Brain (organoid and tissue), 16 donors: ENCODE measurements at places on chromosomes 7 and 10.

- DNase-seq, result no peak
Measured at GRCh38 chr10:73908853-73909539, 1.9 kb upstream of the PLAU start.

GRCh38 chr10:4512671-4513240, 313.3 kb upstream of the AKR1E2 start:
- no peak for DNase-seq

GRCh38 chr10:7942859-7943258, 111.6 kb upstream of the GATA3 start:
- DNase-seq, result no peak

GRCh38 chr7:140685407-140686087, 11.0 kb upstream of the NDUFB2 start:
- no peak for DNase-seq

- no peak for DNase-seq
Measured at GRCh38 chr7:1949681-1950055, 279.6 kb downstream of the ELFN1 start.

DNA sequence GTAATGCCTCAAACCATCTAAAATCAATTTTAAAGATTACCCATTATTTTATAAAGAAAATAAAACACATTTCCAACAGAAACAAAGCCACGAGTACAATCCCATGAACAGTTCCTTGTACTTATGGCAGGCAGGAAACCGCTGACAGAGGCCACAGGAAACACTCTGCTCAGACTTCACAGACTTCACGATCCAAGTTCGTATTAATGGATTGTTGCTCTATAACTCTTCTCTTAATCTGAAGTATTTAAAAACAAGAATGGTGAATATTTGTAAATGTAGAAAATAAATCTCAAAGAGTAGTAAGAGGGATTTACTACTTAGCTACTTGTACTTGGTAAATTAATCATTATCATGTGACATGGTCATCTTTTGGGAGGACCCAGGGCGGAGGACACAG, 78.3 kb downstream of the SNX10 start:
- DNase-seq, result no peak

DNA sequence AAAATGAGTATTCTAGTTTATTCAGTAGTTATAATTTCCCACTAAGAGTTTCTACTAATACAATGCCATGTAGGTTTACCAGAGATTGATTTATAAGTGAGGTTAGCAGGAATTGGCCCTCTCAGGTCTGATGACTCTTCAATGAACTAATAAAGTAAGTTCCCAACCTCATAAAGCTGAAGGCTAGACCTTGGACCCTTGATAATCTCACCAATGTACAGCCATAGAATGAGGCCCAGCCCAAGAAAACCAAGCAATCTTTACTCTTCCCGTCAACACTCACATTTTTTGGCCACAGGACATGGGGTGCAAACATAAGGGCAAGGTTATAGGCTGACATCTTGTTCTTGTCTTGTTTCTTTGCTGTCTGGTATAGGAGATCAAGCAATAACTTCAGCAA, 33.3 kb downstream of the ARHGAP19 start:
- no peak for DNase-seq

DNA sequence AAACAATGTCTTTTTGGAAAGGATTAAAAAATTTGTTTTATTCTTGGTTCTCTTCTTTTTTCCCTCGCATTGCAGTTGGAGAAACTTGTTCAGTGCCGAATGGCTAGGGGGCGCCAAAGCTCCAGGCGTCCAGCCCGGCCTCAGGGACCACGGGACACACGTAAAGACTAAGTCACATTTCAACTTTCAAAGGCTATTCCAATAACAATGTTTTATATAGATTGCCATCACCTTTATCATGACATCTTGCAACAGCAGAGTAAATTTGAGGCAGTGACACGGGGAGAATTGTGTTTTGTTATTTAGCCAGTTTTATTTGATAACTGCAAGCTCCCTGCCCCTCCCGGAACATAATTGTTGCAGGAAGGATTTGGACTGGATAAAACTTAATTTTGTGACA, 2.2 kb upstream of the IGFBP3 start:
- DNase-seq, result peak; percentile 72

GRCh38 chr7:133977409-133978274, 149.5 kb upstream of the LRGUK start:
- DNase-seq, result no peak

DNA sequence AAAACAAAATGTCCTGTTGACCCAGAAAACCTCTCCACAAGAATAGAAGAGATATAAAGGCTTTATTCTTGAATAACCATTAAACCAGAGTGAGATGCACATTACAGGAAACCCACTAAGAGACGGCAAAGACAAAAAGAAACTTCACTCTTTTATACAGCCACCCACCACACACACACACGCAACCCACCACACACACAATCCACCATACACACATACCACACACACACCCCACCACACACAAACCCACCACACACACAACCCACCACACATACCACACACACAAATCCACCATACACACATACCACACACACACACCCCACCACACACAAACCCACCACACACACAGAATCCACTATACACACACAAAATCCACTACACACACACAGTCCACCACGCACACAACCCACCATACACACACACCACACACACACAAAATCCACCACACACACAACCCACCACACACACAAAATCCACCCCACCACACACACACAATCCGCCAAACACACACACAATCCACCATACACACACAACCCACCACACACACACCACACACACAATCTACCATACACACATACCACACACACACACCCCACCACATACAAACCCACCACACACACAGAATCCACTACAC, 9.5 kb upstream of the REPIN1 start:
- DNase-seq, result no peak

DNA sequence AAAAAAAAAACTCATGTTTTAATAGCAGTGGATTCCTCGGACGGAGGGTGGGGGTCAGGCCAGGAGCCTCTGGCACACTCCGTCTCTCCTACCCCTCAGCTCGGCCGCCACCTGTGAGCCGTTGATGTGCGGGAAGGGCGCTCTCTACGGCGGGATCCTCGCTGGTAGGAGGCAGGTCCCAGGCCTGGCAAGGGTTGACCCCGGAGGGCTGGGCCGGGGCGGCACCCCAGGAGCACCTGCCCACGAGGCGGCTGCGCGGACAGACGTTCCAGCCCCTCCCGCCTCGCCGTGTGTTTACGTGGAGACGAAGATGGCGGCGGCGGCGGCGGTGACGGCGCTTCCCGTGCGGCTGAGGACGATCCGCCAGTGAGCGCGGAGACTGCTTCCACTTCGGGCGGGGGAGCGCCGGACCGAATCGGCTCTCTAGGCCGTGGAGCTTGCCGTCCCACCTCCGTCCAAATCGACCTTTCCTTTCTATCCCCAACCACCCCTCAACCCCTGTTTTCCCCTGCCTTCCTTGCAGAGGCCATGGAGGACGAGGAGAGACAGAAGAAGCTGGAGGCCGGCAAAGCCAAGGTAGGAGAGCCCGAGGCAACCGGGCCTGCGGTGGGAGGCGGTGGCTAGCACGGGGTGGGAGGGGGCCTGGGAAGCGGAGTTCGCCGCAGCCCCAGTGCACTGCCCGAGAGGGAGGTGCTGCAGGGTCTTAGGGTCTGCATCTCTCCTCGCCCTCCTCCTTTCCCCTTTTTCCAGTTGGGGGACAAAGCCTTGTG, at the start of gene AKAP9:
AKAP9 (plus strand) TSS at position 291 of the 770 bp plus-strand sequence; CDS start at position 529, 238 bp downstream.
- peak; percentile 92 for DNase-seq

- DNase-seq, result peak; percentile 78
Measured at GRCh38 chr10:120456626-120457430, at the start of gene PLPP4. Gene PLPP4 (plus strand): TSS chr10:120457227. CDS start chr10:120457306, 79 bp downstream.

- peak; percentile 17 for DNase-seq
Measured at GRCh38 chr7:29609162-29610037, 45.8 kb downstream of the PRR15 start.

DNA sequence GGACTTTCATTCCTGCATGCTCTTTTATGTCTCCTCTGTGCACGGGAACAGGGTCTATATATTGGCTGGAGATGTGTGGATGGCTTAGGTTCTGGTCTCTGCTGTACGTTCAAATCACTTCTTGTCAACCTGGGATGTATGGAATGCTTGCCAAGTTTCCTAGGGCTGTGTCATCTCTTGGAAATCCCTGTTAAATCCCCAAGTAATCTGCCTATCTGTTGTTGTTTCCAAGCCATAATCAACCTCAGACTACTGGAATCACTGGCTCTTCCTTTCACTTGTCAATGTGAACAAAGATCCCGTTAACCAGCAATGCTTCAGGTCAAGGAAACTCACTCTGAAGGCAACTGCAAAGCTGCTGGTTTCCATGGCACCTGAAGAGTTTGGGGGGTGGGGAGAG, 93.3 kb upstream of the FAM171A1 start:
- no peak for DNase-seq

GRCh38 chr7:46357851-46358250, 436.8 kb upstream of the IGFBP3 start:
- no peak for DNase-seq

DNA sequence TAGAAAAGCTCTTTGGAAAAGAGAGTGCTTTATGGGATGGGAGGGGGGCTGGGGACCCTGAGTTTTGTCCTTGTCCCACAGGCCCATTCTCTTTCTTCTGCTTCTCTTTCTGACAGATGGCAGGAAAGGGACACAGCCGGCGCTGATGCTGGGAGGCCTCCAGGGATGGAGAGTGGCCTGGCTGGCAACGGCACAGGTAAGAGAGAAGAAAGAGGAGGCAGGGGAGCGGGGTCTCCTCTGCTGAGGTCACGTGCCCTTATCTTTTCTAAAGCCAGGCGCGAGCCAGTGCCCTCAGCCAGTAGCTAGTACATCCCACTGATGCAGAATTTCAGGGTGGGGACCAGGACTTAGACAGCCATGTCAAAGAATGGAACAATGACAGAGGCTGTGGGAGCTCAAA, 9.2 kb downstream of the ZNF775 start:
- DNase-seq, result no peak

- DNase-seq, result no peak
Measured at GRCh38 chr10:88915781-88916180, 35.7 kb downstream of the STAMBPL1 start.

DNA sequence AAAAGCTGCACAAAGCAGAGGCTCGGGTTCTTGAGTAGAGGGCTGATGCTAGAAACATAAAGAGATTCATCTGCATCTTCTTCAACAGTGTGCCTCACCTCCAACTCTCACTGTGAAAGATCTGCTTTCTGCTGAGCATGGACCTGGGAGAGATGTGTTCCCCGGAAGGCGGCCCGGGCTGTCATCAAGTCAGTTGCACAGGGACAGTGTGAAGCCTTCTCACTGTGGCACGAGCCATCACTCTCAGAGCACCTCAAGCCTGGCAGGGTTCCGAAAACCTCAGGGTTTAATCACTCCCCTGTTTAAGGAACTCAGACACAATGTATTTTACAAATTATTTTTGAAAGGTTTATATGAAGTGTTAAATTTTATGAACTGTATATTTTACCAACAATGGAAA, 98.7 kb downstream of the RBM20 start:
- no peak for DNase-seq

GRCh38 chr10:52900593-52900992, 128.0 kb upstream of the MBL2 start:
- DNase-seq, result no peak

DNA sequence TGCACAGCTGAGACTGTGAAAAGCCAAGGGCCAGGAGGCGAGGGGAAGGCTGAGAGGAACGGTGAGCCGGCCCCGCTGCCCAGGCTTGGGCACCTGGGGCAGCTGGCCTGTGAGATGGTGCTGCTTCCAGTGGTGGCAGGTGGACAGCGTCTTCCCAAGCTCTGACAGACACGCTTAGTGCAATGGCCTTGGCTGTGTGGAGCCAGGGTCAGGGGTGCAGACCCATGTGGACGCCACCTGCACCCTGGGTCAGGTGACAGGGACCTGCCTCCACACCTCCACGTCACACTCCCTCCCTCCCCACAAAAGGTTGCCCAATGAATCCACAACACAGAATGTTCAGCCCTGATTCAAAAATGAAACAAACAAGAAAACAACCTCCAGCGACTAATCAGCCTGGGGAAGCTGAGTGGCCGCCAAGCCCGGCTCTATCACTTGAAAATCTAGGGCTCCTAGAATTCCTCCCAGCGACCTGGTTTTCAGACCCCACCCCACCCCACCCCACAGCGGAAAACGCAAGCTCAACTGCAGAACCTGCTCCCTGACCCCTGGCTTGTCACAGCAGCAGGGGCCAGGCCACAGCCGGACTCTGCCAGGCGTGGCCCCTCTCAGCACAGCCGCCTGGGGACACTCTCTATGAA, 54.3 kb downstream of the PRKAG2 start:
- DNase-seq, result no peak

DNA sequence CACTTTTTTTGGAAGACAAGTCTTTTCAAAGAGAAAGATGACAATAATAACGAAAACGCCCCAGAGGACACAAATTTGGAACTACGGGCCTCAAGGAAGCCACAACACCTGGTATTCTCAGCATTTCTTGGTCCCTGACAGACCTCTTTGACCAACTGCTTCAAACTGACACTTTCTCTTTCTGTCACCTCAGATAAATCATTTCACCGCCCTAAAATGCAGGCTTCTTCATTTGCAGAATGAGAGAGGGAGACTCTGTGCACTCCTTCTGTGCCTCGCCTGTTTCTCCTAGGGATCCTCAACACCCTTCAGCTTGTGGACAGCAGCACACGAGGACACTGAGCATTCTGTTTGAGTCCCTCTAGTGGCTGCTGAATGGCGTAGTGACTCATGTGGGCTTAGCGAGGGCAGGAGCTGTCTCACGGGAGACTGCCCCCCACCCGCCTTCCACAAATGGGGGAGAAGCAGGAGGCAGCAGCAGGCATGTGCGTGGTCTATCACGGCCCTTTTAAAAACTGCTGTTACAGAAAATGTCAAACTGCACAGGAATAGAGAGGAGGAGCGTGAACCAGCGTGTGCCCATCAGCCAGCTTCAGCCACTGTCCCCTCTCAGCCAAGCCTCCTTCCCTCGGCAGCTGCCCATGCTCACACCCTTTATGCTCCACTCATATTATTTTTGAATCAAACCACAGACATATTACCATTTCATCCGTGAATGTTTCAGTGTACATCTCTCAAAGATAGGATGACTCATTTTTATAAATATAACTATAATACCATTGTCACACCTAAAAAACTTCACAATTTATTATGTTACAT, 41.4 kb downstream of the GSDME start:
- peak; percentile 59 for DNase-seq

- DNase-seq, result peak; percentile 97
Measured at GRCh38 chr7:82443547-82444219, at the start of gene CACNA2D1. Gene CACNA2D1 (minus strand): TSS chr7:82443777.

DNA sequence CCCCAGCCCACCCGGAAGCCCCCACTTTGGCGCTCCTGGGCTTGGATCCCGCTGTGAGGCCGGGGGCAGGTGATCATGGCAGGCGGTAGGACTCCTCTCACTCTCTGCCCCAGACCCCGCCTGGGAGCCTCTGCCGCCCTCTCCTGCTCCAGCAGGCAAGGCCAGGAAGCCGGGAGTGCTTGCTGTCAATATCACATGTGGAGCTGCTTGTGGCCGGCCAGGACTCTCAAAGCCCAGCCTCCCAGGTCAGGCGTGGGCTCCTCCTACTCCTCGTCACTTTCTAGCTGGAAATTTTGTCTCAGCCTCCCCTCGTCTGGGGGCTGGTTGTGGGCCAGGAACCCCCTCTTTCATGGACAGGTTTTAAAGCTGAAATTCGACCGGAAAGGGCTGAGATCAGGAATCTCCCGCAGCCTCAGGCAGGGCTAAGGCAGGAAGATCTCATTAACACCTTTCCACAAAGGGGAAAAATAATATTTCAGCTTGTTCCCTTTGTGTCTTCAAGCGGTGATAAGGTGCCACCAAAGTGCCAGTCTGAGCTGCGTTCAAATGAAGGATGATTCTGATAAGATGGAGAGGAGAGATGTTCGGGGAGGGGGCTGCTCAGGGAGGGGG, 273.6 kb upstream of the PODXL start:
- no peak for DNase-seq
